PC-3 (cell line): ENCODE measurements at places on chromosomes 12 and 14. TPM values are rescaled to one million over a fixed set of nuclear protein-coding genes. Genes with fewer than 3 reads are reported as not detected.

Gene GNB3
- total RNA-seq: 1.8 TPM in 1 of 2 replicates, not detected in the other

Gene DTX1
- total RNA-seq: not detected in 2 replicates

Gene MMP14
- total RNA-seq: 80.4 and 85.0 TPM in 2 replicates

Gene KRT6C
- total RNA-seq: not detected in 2 replicates

Gene PTPRR
- total RNA-seq: 2.3 and 3.1 TPM in 2 replicates

Gene OTX2
- not detected in 2 replicates for total RNA-seq

Gene GPR135
- 6.7 and 10.3 TPM in 2 replicates for total RNA-seq

Gene NTF3
- total RNA-seq: not detected in 2 replicates

Gene PAX9
- total RNA-seq: 14.3 and 14.9 TPM in 2 replicates

Gene DEPDC4
- 0.29 and 2.0 TPM in 2 replicates for total RNA-seq

Gene TXNRD1
- 419 and 430 TPM in 2 replicates for total RNA-seq

Gene FAM181A
- not detected in 2 replicates for total RNA-seq

Gene AMDHD1
- 0.80 and 1.5 TPM in 2 replicates for total RNA-seq

Gene ACOT4
- total RNA-seq: 3.9 and 5.1 TPM in 2 replicates

Gene GZMB
- not detected in 2 replicates for total RNA-seq

Gene ATG2B
- 10.9 and 11.6 TPM in 2 replicates for total RNA-seq

Gene IFNG-AS1
- not detected in 2 replicates for total RNA-seq

Gene FCF1
- total RNA-seq: 29.7 and 33.1 TPM in 2 replicates

Gene LYZ
- not detected in 2 replicates for total RNA-seq

Gene EML1
- 12.0 TPM in 2 replicates for total RNA-seq

Gene PIP4K2C
- 83.6 and 88.6 TPM in 2 replicates for total RNA-seq

Gene KLHL33
- 0.17 TPM in 1 of 2 replicates, not detected in the other for total RNA-seq

Gene SEL1L
- total RNA-seq: 41.0 and 46.9 TPM in 2 replicates

Gene GALNT6
- total RNA-seq: 93.4 and 101 TPM in 2 replicates

Gene EIF2S3B
- 0.63 and 0.95 TPM in 2 replicates for total RNA-seq

Gene DBX2
- not detected in 2 replicates for total RNA-seq

Gene HEBP1
- total RNA-seq: 6.2 and 8.2 TPM in 2 replicates

Gene RTN1
- 0.40 TPM in 1 of 2 replicates, not detected in the other for total RNA-seq

Gene KRT8
- total RNA-seq: 719 and 1,028 TPM in 2 replicates
